ENCODE measurements at places on chromosomes 6 and 20.
A peak's percentile ranks its signal among the peaks of the same experiment; 100 is the strongest.

DNA sequence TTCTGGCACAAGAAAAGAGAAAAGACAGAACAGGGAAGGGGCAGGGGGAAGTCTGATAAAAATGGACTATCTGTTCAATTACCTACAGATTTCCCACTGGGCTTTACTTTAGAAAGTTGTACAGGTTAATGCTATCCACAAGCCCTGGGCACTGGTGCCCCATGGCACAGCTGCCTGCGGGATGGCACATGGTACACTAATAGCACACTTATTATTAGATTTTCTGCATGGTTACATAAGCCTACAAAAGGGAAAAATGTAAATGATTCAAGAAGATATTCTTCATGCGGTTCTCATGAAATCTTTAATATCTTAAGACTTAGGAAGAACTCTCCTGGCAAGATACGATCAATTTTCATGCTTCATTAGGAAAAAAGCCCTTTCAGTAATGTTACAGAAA, 137.5 kb downstream of the GMPR start:
- peak; percentile 20 for DNase-seq

DNA sequence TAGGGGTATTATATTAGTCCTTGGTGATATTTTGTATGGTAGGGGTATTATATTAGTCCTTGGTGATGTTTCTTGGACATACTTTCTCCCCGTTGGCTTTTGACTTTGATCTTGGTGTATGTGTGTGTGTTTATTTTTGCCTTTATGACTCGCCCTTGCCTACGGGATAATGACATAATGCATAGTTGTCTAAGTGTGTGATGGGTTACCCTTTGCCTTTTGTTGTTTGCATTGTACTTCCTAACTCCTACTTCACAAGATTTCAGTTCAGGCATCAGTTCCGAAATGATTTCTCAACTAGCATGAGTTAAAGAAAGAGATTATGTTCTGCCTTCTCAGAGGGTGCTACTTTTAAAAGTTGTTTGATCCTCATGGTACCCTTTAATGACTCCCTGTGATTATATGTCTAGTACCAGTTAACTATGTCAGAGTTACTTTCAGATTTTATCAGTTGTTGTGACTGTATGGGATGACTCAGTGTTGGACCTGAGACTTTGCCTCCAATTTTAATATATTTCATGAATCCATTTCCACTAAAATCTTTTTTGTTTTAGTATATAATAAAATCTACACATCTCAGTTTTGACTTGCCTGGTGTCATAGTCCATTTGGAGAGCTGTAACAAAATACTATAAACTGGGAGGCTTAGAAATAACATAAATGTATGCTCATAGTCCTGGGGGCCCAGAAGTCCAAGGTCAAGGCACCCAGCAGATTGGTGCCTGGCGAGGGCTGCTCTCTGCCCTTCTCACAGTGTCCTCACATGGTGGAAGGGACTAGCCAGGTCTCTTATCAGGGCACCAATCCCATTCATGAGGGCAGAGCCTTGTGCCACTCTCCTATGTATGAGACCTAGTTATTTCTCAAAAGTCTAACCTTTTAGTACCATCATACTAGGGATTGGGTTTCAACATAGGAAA, 34.1 kb downstream of the CDYL start:
- no peak for DNase-seq

- no peak for DNase-seq
Measured at GRCh38 chr6:23566418-23566817, 559.6 kb upstream of the NRSN1 start.

GRCh38 chr6:38311201-38311600, 328.5 kb downstream of the BTBD9 start:
- DNase-seq, result no peak

DNA sequence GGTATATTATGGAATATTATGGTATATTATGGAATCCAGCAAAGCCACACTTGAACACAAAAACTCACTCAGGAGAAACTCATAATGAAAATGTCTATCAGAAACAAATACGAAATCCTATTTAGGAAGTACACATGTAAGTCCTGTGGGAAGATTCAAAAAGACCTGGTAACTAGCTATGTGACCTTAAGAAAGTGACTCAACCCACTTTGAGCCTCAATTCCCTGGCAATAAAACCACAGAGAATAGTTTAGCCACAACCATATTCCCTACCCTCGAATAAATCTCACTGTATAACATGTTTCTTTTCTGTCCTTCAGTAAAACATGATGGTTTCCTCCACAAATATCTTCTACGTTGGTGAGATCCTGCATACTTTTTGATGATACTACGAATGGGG, 56.4 kb downstream of the ZMYND8 start:
- DNase-seq, result no peak

DNA sequence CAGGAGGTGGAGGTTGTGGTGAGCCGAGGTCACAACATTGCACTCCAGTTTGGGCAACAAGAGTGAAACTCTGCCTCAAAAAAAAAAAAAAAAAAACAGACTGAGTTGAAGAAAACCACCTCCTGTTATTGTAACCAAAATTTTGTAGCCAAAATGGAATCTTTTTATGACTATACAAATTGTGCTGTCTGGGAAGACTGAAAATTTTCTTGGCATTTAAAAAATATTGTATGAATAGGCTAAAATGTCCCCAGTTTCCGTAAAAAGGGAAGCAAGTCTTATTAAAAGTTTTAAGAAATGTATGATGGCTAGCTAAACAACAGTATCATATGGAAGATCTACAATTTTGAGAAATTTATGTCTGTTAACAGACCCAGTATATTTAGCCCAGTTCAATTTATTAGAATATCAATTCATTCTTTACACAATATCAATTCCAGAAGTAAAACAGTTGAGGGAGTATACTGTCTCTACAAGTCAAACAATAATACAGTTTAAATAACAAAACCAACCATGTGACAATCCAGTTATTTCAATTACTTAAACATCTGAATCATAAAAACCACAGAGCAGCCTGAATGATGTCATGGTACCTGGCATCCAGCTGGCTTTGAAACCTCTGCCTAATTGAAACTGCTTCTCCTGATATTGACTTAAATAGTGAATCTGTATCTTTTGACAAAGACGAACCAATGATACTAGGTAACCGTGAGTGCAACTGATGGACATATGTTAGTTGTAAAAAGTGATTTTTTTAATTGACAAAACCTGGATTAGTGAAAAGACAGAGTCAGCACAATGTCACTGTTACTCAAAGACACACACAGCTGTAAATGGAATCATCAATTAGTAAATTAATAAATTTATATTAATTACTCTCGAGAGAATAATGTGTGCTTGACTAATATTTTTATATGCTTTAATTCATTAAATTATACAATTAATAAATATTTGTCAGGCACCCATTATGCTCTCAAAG, 166.6 kb upstream of the MARCKS start:
- DNase-seq, result no peak

DNA sequence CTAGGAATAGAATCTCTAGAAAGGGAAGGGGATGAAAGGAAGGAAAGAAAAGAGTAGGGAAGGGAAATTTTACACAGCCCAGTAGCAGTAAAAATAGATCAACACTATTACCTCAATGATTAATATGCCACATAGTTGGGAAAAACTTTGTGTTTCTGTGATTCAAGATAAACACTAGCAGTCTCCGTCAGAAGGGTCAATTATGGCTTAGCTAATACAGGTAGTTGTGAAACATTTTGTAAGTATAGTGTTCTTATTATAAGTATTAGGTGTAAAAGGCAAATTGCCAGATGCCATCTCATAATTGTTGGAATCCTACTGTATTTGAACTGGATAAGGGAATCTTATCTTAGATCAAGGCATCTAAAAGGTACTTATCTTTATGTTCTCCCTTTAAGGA, 165.7 kb downstream of the MTFR2 start:
- DNase-seq, result no peak

DNA sequence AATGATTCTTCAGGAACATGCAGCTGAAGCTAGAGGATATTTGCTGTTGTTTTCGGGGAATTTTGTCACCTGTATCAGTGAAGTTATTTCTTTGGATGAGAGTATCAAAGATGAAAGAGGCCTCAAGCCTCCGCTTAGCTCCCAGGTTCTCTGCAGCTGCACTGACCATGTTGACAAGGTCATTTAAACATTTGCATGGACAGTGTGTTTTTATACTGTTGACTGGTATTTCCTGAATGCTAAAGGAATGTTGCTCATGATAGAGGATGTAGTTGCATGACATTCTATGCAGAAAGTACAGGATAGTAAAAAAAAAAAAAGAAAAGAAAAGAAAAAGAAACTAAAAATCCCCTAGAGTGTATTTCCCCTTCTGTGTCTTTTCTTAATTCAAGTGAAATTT, 165.6 kb upstream of the LAMP5 start:
- DNase-seq, result no peak

DNA sequence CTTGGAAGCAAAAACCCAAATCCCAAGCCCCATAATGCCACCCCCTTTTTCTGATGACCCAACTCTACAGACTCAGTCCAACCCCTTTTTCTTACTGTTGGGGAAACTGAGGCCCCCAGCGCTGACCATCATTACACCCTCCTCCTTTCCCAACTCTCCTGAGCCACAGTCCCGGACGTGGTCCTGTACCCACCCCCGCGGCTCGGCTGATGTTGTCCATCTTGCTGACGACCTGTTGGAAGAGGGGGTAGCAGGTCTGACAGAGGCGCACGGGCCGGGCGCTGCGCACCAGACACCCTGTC, 533 bp downstream of the OSTM1 start:
- DNase-seq, result no peak

DNA sequence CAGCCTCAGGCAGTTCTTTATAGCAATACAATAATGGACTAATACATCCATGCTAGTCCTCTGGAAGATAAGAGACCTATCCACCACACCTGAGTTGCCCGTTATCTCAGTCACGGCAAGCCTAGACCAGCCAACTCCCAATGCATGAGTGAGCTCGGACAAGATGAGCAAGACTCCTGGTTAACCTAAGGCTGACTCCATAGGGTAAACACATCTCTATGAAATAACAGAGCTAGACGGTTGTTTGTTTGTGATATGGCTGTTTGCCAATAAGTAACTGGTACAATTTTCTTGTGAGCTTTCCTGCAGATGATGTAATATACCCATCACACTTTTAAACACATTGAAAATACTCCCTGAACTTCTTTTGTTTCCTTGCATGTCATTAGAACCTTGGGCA, 70.6 kb upstream of the PHACTR1 start:
- no peak for DNase-seq

DNA sequence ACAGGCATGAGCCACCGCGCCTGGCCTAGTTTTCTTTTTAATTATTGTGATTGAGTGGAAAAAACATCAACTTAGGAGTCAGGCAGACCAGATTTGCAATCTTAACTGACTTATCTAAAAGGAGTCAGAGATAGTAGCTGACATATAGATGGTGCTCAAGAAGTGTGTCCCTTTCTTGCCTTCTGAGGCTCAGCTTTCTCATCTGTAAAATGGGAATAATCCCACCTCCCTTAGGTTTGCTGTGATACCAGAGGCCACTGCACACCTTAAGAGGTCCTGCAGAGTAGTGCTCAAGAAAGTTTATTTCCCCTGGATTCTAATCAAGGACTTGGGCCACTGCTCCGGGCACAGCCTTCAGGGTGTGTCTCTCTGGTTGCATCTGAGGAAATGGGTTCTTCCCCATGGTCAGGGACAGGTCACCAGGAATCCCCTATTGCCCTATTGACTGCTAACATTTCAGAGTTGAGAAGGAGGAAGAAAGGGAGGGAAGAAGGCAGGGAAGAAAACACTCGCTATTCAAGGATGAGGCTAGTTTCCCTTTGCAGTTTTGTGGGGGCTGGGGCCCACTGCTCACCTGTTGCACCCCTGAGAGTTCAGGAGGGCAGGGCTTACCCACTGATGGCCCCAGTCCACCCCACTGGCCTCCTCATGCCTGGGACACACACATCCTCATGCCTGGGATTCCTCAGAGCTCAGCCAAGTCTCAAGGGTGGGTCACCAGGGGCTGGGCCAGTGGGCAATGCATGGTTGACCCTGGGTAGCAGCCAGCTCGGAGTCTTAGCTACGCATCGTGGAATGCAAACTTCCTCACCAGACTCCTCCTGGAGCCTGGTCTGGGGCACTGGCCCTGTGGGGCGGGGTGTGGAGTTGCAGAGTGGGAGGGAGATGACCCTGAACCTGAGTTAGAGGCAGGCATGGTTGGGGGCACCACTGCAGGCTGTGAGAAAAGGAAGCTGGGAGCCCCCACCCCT, 21.2 kb downstream of the C6orf132 start:
- DNase-seq, result no peak
